ENCODE measurements at places on chromosomes 7 and 10.

- DNase-seq: no peak
Observed at GRCh38 chr7:128000854-128001265, 30.4 kb downstream of the LRRC4 start.

GRCh38 chr7:137996386-137996851 is 5.5 kb downstream of the CREB3L2 start:
- no peak for DNase-seq

GRCh38 chr10:88333248-88333630 is 249.9 kb downstream of the RNLS start:
- no peak for DNase-seq

DNA sequence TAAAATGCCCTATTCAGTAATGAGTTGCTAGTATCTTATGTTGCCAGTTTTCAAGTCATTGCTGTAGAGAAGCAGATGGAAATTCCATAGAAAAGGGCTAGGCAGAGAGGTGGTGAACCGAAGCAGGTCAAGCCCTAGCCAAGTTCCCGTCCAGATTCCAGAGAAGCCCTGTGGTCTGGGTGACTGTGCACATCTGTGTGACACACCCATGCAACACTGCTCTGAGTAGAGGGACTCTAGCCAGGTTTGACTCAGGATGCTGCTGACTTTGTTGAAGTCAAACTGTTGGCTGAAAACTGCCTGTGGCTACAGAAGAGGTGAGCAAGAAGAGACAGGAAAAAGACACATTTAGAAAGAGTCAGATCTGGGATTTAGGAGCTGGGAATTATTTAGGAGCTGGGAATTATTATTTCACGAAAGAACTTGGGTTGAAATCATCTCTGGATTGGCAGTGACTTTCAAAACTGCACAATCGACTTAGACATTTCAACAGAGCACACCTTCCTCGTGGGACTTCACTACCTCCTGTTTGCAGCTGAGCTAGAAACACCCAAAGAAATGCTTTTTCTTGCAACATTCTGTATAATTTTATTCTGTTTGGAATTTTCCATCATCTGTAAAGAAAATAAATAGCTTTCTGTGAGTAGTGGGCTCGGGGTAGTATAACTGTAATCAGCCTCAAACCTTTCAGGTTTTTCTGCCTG is 149.1 kb upstream of the PRKCQ start:
- no peak for DNase-seq

DNA sequence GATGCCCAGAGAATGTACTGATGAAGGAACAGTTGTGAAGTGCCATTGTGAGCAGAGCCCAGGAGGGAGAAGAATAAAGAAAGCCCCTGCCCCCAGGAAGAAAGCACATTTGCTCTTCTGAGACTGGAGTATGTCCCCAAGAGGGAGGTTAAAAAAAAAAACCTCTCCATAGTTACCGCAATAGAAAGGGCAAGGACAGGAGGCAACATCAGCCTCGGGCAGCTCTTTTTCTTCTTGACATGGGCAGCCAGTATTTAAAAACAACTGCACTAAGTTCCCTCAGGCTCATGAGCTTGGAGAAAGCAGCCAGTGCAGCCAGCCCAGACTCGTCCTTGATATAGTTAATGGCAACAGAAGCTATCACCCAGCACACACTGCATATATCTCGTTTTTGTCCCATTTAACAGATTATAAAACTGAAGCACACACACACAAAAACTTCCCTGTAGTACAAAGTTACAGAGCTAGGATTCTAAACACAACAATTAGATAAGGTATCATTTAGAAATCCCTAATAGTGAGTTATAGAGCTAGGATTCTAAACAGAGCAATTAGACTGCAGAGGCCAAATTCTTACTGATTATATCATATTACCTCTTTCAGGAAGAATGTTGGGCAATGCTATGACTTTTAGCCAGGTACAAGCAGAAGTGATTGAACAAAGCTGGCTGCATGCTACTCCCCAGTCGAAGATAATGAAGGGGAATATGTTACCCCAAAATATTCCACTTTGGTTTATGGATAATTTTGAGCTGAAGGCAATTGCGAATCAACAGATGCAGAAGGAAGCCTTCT is 823.5 kb downstream of the GRID1 start:
- no peak for DNase-seq

GRCh38 chr10:103512591-103513379 is 19.3 kb downstream of the NEURL1 start:
- DNase-seq: no peak

- no peak for DNase-seq
Observed at GRCh38 chr7:37815671-37816371, 32.6 kb upstream of the NME8 start.

- DNase-seq: no peak
Observed at GRCh38 chr10:132879408-132880127, 62.8 kb downstream of the CFAP46 start.

DNA sequence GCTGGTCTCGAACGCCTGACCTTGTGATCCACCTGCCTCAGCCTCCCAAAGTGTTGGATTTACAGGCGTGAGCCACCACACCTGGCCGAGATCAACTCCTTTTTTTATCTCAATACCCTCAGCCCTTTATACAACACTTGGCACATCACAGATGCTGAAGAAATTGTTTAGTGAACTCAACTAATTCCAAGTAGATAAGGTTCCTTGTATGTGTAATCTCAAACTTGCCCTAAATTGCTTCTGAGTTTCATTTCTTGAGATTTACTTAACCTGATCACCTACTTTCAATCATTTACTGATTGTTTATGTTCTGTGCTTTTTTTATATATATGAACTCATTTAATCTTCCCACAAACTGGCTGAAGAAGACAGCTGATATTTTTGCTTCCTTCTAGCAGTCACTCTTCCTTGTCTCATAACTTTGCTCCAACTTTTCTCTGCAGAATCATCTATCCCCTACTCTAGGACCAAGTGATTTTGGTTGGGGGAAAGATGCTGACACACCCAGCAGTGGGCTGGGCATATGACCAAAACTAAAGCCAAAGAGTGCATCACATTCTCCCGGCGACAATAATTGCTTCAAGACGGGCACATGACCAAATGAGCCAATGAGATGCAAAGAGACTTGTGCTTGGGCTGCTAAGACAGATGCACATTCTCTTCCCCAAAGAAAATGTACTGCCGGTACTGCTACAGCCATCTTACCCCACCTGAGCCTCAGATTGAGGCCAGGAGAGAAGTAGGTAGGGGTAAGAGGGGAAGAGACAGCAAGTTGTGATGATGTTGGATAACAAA is 40.3 kb upstream of the ARID5B start:
- no peak for DNase-seq

DNA sequence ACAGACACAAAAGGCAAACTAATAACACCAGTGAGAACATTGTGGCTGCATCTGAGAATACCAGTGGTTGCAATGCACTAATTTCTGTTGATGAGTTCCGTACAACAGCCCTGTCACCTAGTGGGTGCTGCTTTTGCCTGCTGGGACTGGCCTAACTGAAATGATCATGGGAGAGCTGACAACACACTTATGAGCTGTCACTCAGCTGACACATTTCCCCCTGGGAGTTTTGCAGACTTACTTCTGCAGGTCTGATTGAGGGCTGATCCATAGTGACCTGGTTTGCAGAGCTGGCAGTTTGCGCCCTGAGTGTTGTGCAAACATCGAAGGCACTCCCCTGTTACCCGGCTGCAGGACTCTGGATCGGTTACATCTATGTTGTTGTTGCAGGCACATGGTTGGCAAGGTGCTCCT is 60.6 kb upstream of the LAMB1 start:
- no peak for DNase-seq

- no peak for DNase-seq
Observed at GRCh38 chr7:148238761-148239325, 351.7 kb upstream of the C7orf33 start.

- no peak for DNase-seq
Observed at GRCh38 chr7:134654104-134654775, 7.6 kb downstream of the BPGM start.

DNA sequence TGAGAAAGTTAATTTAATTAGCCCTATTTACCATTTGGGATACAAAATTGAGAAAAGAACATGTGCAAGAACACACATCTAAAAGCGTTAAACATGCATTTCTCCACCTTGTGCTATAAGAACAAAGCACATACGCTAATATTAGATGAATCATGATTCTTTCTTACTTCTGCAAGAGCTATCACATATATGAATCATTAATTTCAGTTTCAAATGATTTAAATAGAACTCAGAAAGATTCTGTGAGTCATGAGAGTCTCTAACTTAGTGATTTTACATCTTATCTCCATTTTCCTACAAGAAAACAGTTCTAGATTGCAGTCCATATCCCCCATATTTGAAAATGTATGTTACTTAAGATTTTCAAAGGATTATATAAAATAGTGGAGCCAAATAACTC is 173.9 kb downstream of the RNLS start:
- no peak for DNase-seq

DNA sequence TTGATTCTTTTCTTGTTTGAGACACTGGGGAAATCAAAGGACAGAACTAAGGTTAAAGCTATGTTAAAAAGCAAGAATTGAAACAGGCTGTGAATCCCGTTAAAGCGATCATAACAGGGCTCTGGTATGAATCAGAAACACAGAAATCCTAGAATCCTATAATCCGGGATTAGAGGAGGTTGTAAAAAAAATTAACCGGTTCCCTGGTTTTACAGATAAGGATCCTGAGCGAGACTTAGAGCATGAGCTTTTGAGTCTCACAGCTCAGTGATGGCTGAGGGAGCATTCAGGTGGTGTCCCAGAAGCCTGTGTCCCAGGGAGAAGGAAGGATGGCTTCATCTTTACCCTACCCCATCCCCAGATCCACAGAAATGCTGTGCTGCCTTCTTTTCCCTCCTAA is 461.3 kb downstream of the PAXIP1 start:
- no peak for DNase-seq

- no peak for DNase-seq
Observed at GRCh38 chr10:113369365-113369694, 183.5 kb upstream of the HABP2 start.

DNA sequence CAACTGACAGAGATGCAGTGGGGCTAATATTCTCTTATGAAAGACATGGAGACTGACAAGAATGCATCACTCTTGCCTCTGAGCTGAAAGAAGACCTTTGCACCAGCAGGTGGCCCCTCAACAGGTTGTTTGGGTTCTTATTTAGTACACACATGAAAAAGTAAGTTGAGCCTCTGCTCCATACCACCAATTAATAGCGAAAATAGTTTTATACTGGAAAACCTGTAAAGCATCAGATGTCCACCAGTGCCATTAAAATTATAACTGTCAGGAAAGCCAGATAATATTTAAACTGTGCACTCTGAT is 26.3 kb upstream of the FAM13C start:
- DNase-seq: no peak

DNA sequence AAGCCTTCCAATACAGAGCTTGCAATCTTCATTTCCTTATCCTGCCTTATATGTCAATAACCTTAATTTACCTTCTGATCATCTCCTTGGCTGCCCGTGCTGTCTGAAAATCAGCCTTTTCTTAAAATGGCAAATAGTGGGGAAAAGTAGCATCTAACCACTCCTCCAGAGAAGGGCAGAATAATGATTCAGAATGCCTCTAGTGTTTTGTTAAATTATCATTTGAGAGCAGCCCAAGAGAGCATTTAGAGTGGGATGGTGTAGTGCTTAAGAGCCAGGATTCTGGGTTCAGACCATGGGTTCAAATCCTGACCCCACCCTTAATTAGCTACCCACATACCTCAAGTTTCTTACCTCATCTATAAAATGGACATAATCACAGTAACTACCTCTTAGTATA is 4.6 kb upstream of the TMEM139 start:
- no peak for DNase-seq

- no peak for DNase-seq
Observed at GRCh38 chr7:1623810-1624209, 46.3 kb upstream of the ELFN1 start.

GRCh38 chr10:50585921-50586739 is 37.6 kb downstream of the SGMS1 start:
- no peak for DNase-seq

GRCh38 chr7:142454862-142455261 is 197.0 kb upstream of the PRSS58 start:
- DNase-seq: no peak

- DNase-seq: no peak
Observed at GRCh38 chr10:43846187-43846680, 197.6 kb upstream of the ZNF32 start.

DNA sequence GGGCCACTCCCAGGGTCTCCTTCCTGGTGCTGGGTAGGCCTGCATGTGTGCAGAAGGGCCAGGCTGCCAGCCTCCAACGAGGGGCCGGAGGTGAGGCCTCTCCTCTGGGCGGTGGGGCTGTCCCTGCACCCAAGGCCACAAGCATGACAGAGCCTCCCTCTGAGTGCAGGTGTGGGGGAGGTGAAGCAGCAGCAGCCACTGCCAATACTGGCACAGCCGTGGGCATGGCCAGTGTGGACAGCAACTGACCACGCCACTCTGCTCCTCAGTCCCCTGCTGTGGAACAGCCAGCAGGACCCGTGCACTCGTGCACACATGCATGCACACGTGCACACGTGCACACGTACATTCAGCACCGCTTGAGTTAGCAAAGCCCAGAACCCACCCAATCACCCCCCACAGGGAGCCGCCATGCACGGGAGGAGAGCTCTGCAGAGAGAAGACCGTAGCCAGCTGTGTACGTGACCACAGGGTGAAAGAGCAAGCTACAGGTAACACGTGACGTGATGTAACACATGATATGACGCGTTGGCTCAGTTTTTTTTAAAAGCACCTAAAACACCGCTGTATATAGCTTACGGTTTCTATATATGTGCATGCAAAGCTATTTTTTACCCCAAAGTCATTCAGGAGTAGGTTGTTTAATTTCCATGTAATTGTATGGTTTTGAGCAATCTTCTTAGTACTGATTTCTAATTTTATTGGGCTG is 23.1 kb downstream of the PAPOLB start:
- DNase-seq: no peak

- DNase-seq: no peak
Observed at GRCh38 chr10:60818134-60818770, 40.0 kb downstream of the CDK1 start.

- DNase-seq: no peak
Observed at GRCh38 chr7:24826662-24827020, 69.4 kb upstream of the GSDME start.
